ENCODE measurements at places on chromosomes 1 and 21. TPM values are rescaled to one million over a fixed set of nuclear protein-coding genes. Genes with fewer than 3 reads are reported as not detected.

POLR3C gene
- total RNA-seq, result 23.6 TPM

KPRP gene
- not detected for total RNA-seq

TRNAU1AP gene
- total RNA-seq, result 16.7 TPM

S100A3 gene
- total RNA-seq, result 6.9 TPM

BACE2 gene
- 408 TPM for total RNA-seq

BEND5 gene
- total RNA-seq, result 0.29 TPM

LIPI gene
- total RNA-seq, result not detected

OR2G6 gene
- total RNA-seq, result not detected

CD5L gene
- total RNA-seq, result not detected

ITGB2 gene
- total RNA-seq, result not detected

CDC20 gene
- 15.2 TPM for total RNA-seq

SERINC2 gene
- 38.4 TPM for total RNA-seq

GCSAML gene
- not detected for total RNA-seq

CFAP141 gene
- not detected for total RNA-seq

EFNA3 gene
- total RNA-seq, result 1.5 TPM

EDEM3 gene
- total RNA-seq, result 39.4 TPM

SPAG17 gene
- 0.12 TPM for total RNA-seq

CLDN19 gene
- not detected for total RNA-seq

FCRL4 gene
- total RNA-seq, result not detected

EPHA10 gene
- not detected for total RNA-seq

PRSS38 gene
- not detected for total RNA-seq

RGS16 gene
- 1.0 TPM for total RNA-seq

CEP85 gene
- total RNA-seq, result 7.4 TPM

OPTC gene
- not detected for total RNA-seq

SLC35F3 gene
- 0.87 TPM for total RNA-seq

ALX3 gene
- not detected for total RNA-seq

TNFRSF14 gene
- 86.1 TPM for total RNA-seq

OR2G2 gene
- total RNA-seq, result not detected

AMY2B gene
- total RNA-seq, result 5.1 TPM

NCAM2 gene
- 7.6 TPM for total RNA-seq

ATP6V0B gene
- total RNA-seq, result 103 TPM

CFHR3 gene
- total RNA-seq, result not detected

NUDT4B gene
- 46.7 TPM for total RNA-seq

PCAT6 gene
- 6.0 TPM for total RNA-seq

TSSK3 gene
- total RNA-seq, result not detected

G0S2 gene
- 6.4 TPM for total RNA-seq

TMEM82 gene
- total RNA-seq, result not detected

ZMYND12 gene
- 0.63 TPM for total RNA-seq

Data from glomerular endothelial cell (primary cell).